ENCODE measurements at places on chromosomes 3 and 15.

- no peak for DNase-seq
Measured at GRCh38 chr3:155760653-155761052, 15.8 kb upstream of the PLCH1 start.

GRCh38 chr3:124636863-124637296, 93.4 kb upstream of the UMPS start:
- no peak for DNase-seq

DNA sequence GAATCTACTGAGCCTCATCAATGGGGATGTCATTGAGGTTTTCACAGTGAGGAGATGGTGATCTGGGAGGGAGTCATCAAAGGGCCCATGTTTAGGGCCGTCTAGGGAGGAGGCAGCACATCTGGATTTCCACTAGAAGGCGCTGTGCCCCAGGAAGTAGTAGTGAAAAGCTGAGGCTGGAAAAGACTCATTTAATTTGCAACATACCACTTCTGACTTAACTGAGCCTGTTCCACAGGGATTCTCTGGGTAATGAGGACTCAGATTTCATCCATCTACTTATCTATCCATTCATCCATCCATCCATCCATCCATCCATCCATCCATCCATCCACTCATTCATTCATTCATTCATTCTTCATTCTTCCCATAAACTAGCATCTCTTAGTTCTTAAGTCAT, 17.4 kb upstream of the SHF start:
- DNase-seq = peak; percentile 46

DNA sequence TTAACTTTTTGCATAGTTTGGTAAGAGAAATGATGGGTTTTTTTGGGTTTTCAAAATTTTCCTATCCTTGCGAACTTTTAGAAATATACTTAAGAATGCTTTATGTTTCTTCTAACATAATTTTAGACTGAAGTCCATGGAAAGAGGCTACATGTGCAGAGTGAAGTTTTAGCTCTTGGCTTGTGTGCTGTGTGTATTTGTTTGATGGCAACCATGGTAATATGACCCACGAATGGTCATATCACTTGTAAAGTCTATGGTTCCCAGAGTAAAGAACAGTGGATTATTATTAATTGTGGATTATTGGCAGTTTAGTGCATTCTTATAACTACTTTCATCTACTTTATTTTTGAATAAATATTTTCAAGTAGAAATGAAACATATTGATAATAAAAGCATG, 124.0 kb upstream of the GOLGA6L4 start:
- no peak for DNase-seq

DNA sequence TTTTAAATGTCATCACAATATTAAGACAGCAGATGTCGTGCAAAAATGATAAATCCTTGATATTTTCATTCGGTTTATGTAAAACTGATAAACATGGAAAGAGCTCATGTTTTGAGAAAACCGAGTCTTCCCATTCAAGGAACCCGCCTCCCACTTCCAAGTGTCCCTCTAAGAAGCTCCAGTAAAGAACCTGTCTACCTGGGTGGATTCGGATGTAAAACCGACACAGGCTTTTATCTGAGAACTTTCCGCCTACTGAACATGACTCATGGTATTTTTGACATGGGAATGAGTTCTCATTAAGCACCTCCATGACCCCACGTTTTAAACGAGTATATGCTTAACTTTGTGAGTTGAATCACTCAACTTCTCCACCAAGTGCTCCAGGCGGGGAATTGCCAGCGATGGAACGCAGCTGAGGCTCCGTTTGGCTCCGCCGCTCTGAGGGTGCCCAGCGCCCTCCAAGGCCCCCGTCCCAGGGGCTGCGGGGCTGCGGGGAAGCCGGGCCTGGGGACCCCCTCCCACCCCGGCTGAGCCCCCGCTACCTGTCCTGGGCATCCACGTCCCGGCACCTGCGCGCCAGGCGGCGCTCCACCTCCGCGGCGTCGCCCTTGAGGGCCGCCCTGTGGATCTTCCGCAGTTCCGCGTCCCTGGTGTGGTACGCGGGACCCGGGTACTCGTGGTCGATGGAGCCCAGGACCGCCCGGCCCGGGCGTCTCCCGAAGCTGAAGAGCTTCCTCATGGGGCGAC, 119.9 kb downstream of the LMLN start:
- peak; percentile 64 for DNase-seq

DNA sequence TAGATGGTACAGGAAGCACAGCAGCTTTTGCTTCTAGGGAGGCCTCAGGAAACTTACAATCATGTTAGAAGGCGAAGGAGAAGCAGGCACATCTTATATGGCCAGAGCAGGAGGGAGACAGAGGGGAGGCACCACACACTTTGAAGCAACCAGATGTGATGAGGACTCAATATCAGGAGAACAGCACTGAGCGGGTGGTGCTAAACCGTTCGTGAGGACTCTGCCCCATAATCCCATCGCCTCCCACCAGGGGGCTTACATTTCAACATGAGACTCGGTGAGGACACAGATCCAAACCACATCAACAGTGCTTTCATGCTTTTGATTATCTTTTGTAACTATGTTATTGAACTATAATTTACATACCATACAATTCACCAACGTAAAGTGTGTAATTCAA, 7.6 kb upstream of the TMEM44 start:
- DNase-seq = no peak

GRCh38 chr3:72748659-72749058, 99.6 kb downstream of the SHQ1 start:
- no peak for DNase-seq

GRCh38 chr15:92614791-92615785, 40.5 kb downstream of the FAM174B start:
- no peak for DNase-seq

- DNase-seq = no peak
Measured at GRCh38 chr3:113136071-113136470, 75.3 kb upstream of the BOC start.

DNA sequence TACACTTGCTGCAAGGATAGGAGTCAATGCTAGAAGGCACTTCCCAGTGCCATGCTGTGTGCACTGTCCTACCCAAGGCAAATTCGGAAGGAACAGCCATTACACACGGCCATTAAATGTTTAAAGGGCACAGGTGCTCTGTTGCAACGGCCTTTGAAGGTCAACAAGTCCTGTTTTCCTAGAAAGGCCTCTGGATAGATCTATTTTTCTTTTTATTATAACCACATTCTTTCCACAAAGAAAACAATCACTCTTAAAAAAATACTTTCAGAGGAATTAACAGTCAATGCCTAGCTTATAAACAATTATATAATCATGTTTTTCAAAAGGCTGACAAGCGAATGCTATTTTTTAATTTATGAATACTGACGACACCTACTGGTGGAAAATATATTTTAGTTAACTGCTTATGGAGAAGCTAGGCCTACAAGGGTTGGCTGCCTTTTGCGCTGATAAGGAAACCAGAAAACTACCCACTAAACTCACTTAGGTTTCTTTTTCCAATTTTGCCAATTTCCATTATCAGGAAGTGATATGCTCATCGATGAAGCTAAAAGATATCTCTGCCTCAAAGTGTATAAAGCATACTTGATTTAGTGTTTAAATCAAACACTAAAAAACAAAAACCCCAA, 2.4 kb downstream of the ARHGEF3 start:
- DNase-seq = peak; percentile 49

DNA sequence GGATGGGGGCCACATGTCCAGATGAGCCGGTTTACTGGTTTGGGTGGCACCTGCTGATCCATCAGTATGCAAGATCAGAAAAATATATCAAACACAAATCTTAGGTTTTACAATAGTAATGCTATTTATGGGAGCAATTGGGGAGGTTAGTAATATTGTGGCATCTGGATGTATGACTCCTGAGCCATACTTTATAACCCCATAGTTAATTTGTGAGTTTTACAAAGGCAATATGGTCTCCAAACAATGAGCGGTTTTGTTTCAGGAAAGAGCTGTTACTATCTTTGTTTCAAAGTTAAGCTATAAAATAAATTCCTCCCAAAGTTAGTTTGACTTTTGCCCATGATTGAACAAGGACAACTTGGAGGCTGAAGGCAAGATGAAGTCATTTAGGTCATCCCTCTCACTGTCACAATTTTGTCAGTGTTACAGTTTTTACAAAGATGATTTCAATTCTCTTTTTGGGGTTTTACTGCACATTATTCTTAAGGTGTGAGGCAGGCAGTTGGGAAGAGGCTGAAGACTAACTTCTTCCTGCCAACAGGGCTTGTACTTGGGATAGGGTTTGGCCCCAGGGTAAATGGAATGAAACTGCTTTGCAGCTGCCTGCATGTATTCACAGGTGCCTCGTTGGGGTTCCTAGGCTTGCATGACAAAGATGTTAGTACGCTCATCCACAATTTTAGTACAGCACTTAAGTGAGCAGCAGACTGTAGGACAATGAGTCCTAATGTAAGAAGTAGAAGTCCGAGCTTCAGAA, 296.6 kb upstream of the NDN start:
- no peak for DNase-seq

DNA sequence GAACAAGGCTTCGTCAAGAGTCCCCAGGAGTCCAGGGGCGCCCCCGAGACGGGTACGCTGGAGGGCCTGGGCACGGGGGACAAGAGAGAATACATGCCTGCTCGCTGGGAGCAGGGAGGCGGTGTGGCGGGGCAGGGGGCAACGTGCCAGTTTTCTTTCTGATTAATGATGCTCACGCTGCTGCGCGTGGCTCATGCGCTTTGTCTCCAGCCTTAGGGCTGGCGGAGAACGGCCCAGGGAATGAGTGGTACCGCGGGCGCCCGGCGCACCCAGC, 408 bp upstream of the ARPP21 start:
- DNase-seq = no peak

DNA sequence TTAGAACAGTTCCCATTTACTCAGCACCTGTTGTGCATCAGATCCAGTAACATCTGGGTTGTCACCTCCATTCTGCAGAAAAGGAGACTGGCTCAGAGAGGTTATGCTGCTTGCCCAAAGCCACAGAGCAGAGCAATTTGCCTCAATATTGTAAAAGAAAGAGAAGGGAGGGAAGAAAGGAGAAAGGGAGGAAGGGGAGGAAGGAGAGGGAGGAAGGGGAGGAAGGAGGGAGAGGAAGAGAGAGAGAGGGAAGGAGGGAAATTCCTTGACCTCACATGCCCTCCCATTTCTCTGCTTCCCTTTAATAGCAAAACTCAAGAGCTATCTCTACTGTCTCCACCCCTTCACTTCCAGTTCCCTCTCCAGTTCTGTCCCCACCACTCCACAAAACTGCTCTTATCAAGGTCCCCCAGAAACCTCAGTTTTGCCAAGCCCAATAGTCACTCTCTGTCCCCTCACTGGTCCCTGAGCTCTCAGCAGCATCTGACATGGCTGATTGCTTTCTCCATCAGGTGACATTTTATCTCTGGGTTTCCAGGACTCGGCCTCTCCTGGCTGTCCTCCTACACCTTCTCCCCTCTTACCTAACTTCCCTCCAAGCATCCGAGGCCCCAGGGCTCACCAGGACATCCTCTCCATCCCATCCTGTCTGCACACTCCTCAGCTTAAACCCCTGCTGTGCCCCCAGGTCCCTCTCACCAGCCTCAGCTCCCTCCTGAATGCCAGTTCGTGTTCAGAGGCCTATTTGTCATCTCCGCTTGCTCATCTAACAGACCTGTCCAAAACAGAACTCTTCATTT, 104.7 kb upstream of the LINGO1 start:
- no peak for DNase-seq

DNA sequence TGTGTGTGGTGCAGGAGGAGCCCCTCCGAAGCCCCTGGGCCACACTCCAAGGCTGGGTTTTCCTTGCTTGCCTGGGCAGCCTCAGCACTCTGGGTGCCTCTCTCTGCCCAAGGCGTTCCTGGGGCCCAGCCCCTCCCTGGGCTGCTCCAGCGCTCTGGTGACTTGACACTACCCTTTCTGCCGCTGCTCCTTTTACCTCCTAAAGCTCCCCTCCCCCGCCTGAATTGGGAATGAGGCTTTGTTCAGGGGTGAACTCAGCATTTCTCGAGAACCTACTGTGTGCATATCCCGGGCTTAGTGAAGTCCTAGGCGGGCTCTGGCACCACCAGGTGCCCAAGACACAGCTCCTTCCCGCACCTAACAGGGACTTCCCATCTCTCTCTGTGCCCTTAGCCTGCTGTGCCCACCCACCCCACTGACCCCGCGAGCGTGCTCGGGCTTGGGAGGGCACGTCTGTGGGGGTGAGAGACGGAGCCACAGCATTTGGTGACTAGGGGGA, 1.2 kb upstream of the BAHD1 start:
- DNase-seq = no peak

DNA sequence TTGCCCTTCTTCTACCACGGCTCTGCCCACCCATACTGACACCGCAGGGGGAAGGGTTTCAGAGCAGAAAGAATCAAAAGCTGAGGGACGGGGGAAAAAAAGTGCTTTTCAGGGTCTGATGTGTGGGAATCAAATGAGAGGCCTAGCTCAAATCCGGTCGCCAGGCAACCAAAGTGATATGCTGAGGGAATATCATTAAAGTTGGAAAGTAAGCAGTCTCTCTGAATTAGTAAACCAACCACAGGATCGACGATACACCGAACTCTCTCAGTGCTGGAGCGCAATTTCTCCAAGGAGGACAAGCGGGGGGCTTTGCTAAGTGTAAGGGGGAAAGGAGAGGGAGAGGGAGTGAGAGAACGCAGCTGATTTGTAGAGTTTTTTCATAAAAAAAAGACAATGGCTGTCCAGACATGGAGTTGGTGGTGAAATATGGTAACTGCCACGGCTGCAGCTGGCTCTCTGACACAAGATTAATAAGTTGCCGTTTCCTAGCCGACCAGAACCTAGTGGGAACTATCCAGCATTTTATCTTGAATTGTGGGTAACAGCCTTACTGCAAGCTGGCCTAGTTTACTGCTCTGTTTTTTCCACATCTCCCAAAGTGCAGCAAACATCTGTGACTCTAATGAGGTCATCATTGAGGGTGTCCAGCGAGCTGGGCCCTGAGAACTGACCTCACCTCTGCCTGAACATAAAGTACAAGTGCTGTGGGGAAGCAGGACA, 530.2 kb downstream of the SOX2 start:
- no peak for DNase-seq

GRCh38 chr3:32816439-32817256, 1.1 kb upstream of the TRIM71 start:
- DNase-seq = peak; percentile 33

DNA sequence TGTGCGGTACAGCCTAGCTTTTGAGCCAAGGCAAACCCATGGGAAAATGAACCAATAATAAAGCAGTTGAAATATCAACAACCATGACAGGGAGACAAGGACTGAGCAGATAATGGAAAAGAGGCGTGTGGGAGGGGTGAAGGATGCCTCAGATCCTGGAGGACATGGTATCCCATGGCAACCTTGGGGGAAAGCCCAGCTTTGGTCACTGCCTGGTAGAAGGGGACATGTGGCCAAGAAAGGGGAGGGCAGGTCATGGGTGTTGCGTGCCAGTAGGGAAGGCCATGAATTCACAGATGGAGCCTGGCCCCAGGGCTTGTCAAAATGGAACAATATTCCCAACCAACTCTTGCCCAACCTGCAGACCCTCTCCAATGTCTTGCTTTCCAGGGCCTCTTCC, 140.5 kb upstream of the SMAD3 start:
- no peak for DNase-seq
